Progenitor cell of endocrine pancreas (in vitro differentiated cells): ENCODE measurements at places on chromosomes 5 and 9. TPM values are rescaled to one million over a fixed set of nuclear protein-coding genes. Genes with fewer than 3 reads are reported as not detected.

GRCh38 chr9:2761424-2761823 lies 44.1 kb downstream of the KCNV2 start:
- H3K27me3 ChIP-seq, result peaks cover 91% of the 10 kb centered on the region
- peaks cover 12% of the 10 kb centered on the region for H3K4me1 ChIP-seq
- peaks cover 13% of the 10 kb centered on the region for H3K36me3 ChIP-seq
- H3K27ac ChIP-seq, result no peak overlapping the region

GRCh38 chr9:130805510-130806326 lies 29.3 kb upstream of the ABL1 start:
- H3K27me3 ChIP-seq, result no peaks in the 10 kb centered on the region
- H3K4me1 ChIP-seq, result no peaks in the 10 kb centered on the region
- no peak for DNase-seq
- H3K4me3 ChIP-seq, result no peak overlapping the region
- peaks cover 5% of the 10 kb centered on the region for H3K36me3 ChIP-seq

GRCh38 chr5:93130624-93131490 lies 450.2 kb downstream of the NR2F1-AS1 start:
- H3K27me3 ChIP-seq, result peaks cover 49% of the 10 kb centered on the region
- H3K4me1 ChIP-seq, result peaks cover 44% of the 10 kb centered on the region
- no peak overlapping the region for H3K27ac ChIP-seq
- no peak overlapping the region for H3K4me3 ChIP-seq
- DNase-seq, result no peak

DNA sequence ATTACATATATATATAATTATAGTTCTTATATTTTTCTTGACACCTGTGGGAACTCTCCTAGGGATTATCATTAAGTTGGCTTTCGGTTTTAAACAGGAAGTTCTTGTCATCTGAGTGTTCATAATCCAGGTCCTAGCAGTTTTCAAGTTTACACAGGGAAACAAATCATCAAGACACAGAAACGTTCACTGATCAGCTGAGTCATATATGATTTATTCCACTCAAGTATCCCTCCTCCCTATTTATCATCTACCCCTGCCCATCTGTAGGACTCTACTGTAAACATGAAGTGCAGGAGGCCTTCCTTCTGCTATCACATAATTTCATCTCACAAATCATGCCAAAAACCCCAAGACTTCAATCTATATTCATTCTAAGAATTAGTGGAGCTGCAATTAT lies 6.3 kb downstream of the SLC25A51 start:
- no peak overlapping the region for H3K27ac ChIP-seq
- no peak for DNase-seq

DNA sequence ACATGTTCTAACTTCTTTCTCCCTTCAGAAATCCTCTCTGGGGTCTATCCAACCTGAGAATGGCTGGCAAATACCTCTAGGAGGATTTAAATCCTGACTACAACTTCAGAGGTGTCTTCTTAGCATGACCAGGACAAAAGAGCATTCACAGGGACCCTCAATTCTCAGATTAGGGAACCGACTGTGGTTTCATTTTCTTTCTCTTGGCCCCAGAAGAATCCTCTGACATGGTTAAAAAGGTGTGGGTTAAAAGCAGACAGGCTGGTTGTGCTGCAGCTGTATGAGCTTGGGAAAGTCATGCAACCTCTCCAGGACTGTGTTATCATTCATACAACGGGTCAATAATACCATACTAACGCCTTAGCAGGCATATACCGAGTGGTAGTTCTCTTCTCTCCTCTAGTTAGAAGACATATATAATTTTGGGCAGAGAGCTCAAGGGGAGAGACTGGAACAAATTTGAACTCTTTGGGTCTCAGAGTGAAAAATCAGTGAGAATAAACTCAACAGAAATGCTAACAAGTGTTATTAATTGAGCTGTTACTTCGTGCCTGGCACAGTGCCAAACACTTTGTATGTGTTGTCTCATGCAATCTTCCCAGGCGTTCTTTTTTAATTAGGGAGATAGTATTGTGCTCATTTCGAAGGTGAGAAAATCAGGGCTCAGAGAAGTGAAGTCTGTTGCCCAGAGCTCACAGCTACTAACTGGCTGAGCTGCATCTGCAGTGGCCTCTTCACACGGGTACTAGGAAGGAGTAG lies 35.2 kb downstream of the INSYN2B start:
- H3K36me3 ChIP-seq, result no peaks in the 10 kb centered on the region
- H3K27me3 ChIP-seq, result peaks cover 27% of the 10 kb centered on the region
- peaks cover 6% of the 10 kb centered on the region for H3K4me1 ChIP-seq
- no peak for DNase-seq
- H3K27ac ChIP-seq, result no peak overlapping the region

DNA sequence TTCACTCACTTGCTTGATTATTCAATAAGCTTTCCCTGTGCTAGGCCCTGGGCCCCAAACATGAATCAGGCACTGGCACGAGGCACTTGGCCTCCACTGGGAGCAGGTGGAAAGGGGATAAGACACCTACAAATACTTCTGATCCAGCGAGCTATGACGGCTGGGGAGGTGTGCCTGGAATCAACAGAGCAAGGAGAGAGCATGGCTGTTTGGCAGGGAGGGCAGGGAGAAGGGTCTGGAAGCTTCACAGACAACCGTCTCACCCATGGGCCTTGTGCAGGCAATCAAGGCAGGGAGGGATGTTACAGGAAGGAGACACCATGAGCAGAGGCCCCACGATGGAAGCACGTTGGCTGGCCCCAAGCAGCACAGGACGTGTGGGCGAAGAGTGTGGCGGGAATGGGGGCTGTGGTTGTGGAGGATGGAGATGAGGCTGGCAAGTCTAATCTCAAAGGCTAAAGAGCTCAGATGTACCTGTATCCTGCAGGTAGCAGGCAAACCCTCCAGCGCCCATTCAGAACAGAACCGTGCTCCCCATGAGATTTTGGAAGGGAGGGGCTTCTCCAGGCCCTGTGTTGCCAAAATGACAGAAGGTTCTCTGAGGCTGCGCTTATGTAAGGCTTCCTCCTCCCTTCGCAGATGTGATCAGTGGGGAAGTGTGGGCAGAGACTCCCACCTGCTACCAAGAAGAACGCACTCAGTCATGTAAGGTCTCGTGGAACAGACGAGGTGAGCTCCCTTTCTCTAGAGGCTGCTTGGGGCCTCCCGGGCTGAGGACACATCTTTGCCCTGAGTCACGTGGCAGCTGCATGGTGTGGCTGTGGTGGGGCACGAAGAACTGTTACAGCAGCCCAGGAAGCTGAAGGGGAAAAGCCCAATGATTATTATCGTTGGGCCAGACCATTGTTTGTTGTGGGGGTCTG lies 189.7 kb downstream of the DAB2IP start:
- H3K36me3 ChIP-seq, result peaks cover 4% of the 10 kb centered on the region
- H3K27me3 ChIP-seq, result peaks cover 3% of the 10 kb centered on the region
- H3K4me3 ChIP-seq, result no peak overlapping the region
- no peak for DNase-seq

DNA sequence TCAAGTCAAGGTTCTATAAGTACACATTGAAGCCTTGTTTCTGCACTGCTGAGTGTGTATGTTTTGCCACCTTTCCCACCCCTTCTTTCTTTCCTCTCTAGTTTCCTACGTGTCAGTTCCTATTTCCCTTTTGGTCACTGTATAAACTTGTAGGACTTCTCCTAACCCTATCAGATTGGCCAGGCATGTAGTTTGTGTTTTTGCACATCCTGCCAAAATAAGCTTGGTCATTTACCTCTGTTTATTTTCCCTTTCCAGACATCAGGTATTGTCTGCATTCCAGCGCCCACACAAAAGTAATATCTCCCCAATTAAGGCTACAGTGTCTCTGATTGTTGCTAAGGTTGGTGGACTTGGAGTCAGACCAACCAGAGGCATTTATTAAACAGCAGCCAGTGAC lies 252.9 kb upstream of the MPDZ start:
- H3K4me3 ChIP-seq, result no peak overlapping the region
- no peak for DNase-seq
- H3K36me3 ChIP-seq, result no peaks in the 10 kb centered on the region
- peaks cover 4% of the 10 kb centered on the region for H3K27me3 ChIP-seq
- peak overlapping the region; percentile 15 for H3K27ac ChIP-seq

GRCh38 chr5:166399781-166400180 lies 1891.7 kb upstream of the WWC1 start:
- no peaks in the 10 kb centered on the region for H3K27me3 ChIP-seq
- no peak overlapping the region for H3K27ac ChIP-seq
- no peak for DNase-seq
- no peaks in the 10 kb centered on the region for H3K4me1 ChIP-seq
- H3K4me3 ChIP-seq, result no peak overlapping the region
- H3K36me3 ChIP-seq, result no peaks in the 10 kb centered on the region

GRCh38 chr5:37477426-37477825 lies 98.3 kb downstream of the WDR70 start:
- no peak for DNase-seq
- no peaks in the 10 kb centered on the region for H3K27me3 ChIP-seq
- H3K36me3 ChIP-seq, result peaks cover 33% of the 10 kb centered on the region
- peaks cover 1% of the 10 kb centered on the region for H3K4me1 ChIP-seq

- no peak overlapping the region for H3K4me3 ChIP-seq
- H3K36me3 ChIP-seq, result no peaks in the 10 kb centered on the region
- no peaks in the 10 kb centered on the region for H3K27me3 ChIP-seq
- H3K27ac ChIP-seq, result no peak overlapping the region
- peaks cover 9% of the 10 kb centered on the region for H3K4me1 ChIP-seq
Measured at GRCh38 chr5:74491586-74491985, 148.9 kb downstream of the ENC1 start.

- no peaks in the 10 kb centered on the region for H3K4me1 ChIP-seq
- H3K4me3 ChIP-seq, result no peak overlapping the region
- no peak for DNase-seq
Measured at GRCh38 chr9:134800791-134801339, 79.7 kb upstream of the FCN2 start.

DNA sequence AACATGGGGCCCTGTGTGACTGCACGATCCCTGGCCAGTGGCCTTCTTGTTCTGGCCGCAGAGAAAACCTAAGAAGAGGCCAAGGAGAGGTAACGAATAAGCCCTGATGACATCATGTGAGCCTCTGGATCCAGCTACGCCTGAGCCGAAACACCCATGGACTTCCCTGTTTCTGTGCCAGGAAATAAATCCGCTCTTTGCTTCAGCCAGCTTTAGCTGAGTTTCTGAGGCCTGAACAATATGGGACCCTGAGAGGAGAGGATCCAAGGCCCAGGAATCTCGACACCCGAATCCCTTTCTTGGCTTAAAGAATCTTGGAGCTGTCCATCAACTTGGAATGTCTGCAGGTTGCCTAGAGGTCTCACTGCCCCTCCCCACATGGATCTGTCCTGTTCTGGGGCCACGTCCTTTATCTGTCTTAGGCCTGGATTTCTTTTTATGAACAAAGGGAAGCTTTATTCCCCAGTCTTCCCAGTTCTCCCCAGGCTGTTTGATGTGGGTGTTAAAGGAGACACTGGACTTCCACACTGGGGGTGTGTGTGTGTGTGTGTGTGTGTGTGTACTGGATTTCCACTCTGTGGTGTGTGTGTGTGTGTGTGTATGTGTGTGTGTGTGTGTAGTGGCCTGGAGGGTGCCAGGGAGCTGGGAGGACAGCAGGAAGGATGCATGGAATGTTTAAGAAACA lies 13.7 kb downstream of the IER5L start:
- peaks cover 20% of the 10 kb centered on the region for H3K4me1 ChIP-seq
- DNase-seq, result no peak
- no peaks in the 10 kb centered on the region for H3K27me3 ChIP-seq
- H3K36me3 ChIP-seq, result peaks cover 3% of the 10 kb centered on the region
- peak overlapping the region; percentile 68 for H3K27ac ChIP-seq

- H3K27me3 ChIP-seq, result no peaks in the 10 kb centered on the region
- H3K27ac ChIP-seq, result peak overlapping the region; percentile 98
- DNase-seq, result peak; percentile 66
- peak overlapping the region; percentile 88 for H3K4me3 ChIP-seq
- peaks cover 25% of the 10 kb centered on the region for H3K4me1 ChIP-seq
Measured at GRCh38 chr5:69042915-69043654, 50.7 kb upstream of the SLC30A5 start.

GRCh38 chr5:133397348-133397747 lies 215.0 kb downstream of the FSTL4 start:
- no peaks in the 10 kb centered on the region for H3K36me3 ChIP-seq
- no peaks in the 10 kb centered on the region for H3K4me1 ChIP-seq
- DNase-seq, result no peak

DNA sequence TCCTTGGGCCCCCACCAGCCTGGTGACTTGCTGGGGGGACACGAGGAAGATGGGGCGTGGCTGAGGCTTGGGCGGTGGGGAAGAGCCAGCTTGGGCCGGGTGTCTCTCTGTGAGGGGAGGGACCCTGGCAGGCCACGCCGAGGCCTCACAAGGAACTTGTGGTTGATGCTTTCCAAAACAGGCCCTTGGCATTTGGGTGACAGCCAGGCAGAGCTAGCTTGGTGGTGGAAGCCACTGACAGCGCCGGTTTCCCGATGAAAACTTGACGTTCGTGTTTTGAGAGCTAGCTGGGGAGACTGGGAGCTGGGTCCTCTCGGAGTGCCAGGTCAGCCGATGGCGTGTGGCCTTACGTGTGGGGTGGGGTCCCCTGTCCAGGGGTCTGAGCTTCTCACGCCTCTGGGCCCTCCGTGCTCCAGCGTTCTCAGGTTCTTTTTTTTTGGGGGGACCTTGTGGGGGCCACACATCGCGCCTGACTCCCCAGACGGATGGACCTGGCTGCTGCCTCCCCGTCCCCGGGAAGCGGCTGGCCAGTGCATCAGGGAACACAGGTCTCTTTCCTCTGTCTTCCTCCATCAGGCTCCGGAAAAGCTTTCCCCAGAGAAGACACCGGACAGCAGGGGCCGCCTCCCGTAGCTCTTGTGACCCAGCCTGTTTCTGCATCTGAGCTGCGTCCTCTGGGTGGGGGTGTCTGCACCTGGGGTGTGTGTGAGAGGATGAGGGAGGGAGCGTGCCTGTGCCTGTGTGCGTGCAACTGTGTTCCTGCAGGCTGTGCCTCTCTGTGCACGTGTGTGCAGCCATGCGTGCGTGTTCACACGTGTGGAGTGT lies 129.3 kb upstream of the LPCAT1 start:
- H3K27ac ChIP-seq, result no peak overlapping the region
- no peak overlapping the region for H3K4me3 ChIP-seq
- DNase-seq, result no peak
- peaks cover 62% of the 10 kb centered on the region for H3K27me3 ChIP-seq
- no peaks in the 10 kb centered on the region for H3K4me1 ChIP-seq
- no peaks in the 10 kb centered on the region for H3K36me3 ChIP-seq

The PCA3 gene
- 0.22 and 0.31 TPM in 2 replicates for total RNA-seq

The NXNL2 gene
- total RNA-seq, result 0.31 TPM in 1 of 2 replicates, not detected in the other

The GADD45G gene
- 1.8 and 1.9 TPM in 2 replicates for total RNA-seq

The CDC14B gene
- total RNA-seq, result 46.2 and 53.2 TPM in 2 replicates

The SPINK6 gene
- total RNA-seq, result not detected in 2 replicates

The ADGRD2 gene
- total RNA-seq, result not detected in 2 replicates

The BTNL3 gene
- not detected in 2 replicates for total RNA-seq

The OR1Q1 gene
- total RNA-seq, result not detected in 2 replicates

The PTBP3 gene
- 67.1 and 72.8 TPM in 2 replicates for total RNA-seq

The LRRC70 gene
- 0.75 and 0.77 TPM in 2 replicates for total RNA-seq

The BAAT gene
- total RNA-seq, result 0.36 TPM in 1 of 2 replicates, not detected in the other

The EDIL3 gene
- total RNA-seq, result 4.8 and 5.6 TPM in 2 replicates

The CD274 gene
- 0.29 and 0.55 TPM in 2 replicates for total RNA-seq

The MYOZ3 gene
- 2.9 and 3.1 TPM in 2 replicates for total RNA-seq

The ARHGEF37 gene
- 2.4 and 3.3 TPM in 2 replicates for total RNA-seq
